ENCODE measurements at places on chromosomes 13 and 19.

GRCh38 chr13:28401303-28402056 is 93.4 kb downstream of the FLT1 start:
- peaks cover 23% of the 10 kb centered on the region for H3K36me3 ChIP-seq
- DNase-seq = no peak
- H3K27ac ChIP-seq = no peak overlapping the region
- no peak overlapping the region for H3K4me3 ChIP-seq

- no peaks in the 10 kb centered on the region for H3K4me1 ChIP-seq
- no peak overlapping the region for H3K4me3 ChIP-seq
- H3K36me3 ChIP-seq = no peaks in the 10 kb centered on the region
- H3K27me3 ChIP-seq = no peaks in the 10 kb centered on the region
These were observed 44.4 kb upstream of the ZNF91 start for GRCh38 chr19:23439623-23440022.

GRCh38 chr13:26656919-26657318 is 99.4 kb downstream of the WASF3 start:
- no peak overlapping the region for H3K4me3 ChIP-seq
- DNase-seq = no peak
- H3K36me3 ChIP-seq = no peaks in the 10 kb centered on the region
- peaks cover 2% of the 10 kb centered on the region for H3K27me3 ChIP-seq
- H3K27ac ChIP-seq = no peak overlapping the region

- H3K36me3 ChIP-seq = no peaks in the 10 kb centered on the region
- no peak overlapping the region for H3K27ac ChIP-seq
- no peak for DNase-seq
- H3K4me1 ChIP-seq = peaks cover 2% of the 10 kb centered on the region
- peaks cover 23% of the 10 kb centered on the region for H3K27me3 ChIP-seq
These were observed 5.9 kb downstream of the STARD13 start for GRCh38 chr13:33279414-33280278.

- DNase-seq = peak; percentile 24
- peak overlapping the region; percentile 92 for H3K27ac ChIP-seq
- no peaks in the 10 kb centered on the region for H3K27me3 ChIP-seq
- H3K4me3 ChIP-seq = peak overlapping the region; percentile 88
- H3K36me3 ChIP-seq = peaks cover 26% of the 10 kb centered on the region
These were observed 630 bp downstream of the COQ8B start for GRCh38 chr19:40716031-40716481.

- no peak overlapping the region for H3K4me3 ChIP-seq
- DNase-seq = no peak
- H3K27ac ChIP-seq = no peak overlapping the region
- H3K27me3 ChIP-seq = no peaks in the 10 kb centered on the region
- no peaks in the 10 kb centered on the region for H3K36me3 ChIP-seq
- peaks cover 6% of the 10 kb centered on the region for H3K4me1 ChIP-seq
These were observed 300.7 kb downstream of the KLF12 start for GRCh38 chr13:73833325-73834070.

DNA sequence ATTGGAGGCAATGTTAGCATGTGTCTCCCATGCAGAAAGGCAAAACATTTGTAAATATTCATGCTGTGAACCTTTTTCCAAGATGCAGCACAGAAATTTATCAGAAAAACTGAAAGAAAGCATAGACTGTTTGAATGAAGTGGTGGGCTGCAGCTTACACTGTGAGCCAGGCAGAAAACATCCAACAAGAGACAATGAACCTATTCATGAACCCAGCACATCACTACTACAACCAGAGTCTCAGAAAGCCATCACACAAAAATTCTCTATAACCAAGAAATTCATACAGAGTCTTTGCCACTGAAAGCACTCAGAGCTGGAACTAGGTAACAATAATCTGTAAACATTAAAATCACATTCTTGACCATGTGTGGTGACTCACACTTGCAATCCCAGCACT is 448.9 kb downstream of the UQCRFS1 start:
- H3K4me3 ChIP-seq = no peak overlapping the region
- H3K4me1 ChIP-seq = no peaks in the 10 kb centered on the region
- no peak overlapping the region for H3K27ac ChIP-seq
- no peaks in the 10 kb centered on the region for H3K27me3 ChIP-seq
- no peaks in the 10 kb centered on the region for H3K36me3 ChIP-seq

GRCh38 chr13:64414381-64414780 is 2815.8 kb downstream of the PCDH9 start:
- H3K27me3 ChIP-seq = no peaks in the 10 kb centered on the region
- H3K4me3 ChIP-seq = no peak overlapping the region
- no peaks in the 10 kb centered on the region for H3K36me3 ChIP-seq
- H3K4me1 ChIP-seq = no peaks in the 10 kb centered on the region
- H3K27ac ChIP-seq = no peak overlapping the region

Measured in activated T-helper 2 cell treated with anti-CD3 and anti-CD28 coated beads, Interferon-gamma antibody, Interleukin-2, Interleukin-4, amounts not matched to agents 10 μg/mL and 5 μg/mL and 100 μg/mL, durations not matched to agents 14 hours and 24 hours and 36 hours (primary cell).